ENCODE measurements at places on chromosomes 1 and 21.

DNA sequence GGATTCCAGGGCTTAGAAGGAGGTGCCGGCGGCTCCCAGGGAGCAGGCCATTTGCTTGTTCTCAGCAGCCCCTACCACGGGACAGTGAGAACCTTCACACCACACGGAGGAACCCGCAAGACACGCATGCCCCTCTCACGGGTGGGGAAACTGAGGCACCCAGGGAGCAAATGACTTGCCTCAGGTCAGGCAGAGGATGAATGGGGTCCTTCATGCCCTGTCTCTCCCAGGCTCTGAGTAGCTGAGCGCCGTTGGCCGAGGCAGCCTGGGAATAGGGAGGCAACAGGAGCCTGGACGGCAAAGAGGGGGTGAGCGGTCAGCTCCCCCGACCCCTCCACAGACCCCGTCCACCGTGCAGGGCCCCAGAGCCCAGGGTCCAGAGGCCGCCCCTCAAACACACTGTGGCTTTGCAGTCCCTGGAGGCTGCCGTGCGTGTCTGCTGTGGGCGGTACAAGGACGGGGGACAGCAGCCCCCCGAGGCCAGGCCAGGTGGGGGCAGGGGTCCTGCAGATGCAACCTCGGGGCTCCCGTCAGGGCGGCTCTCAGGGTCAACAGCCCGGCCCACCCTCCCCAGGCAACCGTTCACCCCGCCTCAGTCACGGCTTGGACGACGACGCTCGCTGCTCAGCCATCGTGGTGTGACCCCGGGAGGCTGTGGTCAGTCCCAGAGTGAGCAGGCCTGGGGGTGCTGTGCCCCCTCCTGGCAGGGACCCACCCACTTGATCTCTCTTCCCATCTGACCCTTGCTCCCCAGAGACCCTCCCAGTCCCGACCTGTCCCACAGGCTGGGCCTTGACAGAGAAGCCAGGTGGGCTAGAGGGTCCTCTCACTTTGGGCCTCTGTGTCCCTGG is 15.8 kb upstream of the COL6A2 start:
- no peak for DNase-seq

DNA sequence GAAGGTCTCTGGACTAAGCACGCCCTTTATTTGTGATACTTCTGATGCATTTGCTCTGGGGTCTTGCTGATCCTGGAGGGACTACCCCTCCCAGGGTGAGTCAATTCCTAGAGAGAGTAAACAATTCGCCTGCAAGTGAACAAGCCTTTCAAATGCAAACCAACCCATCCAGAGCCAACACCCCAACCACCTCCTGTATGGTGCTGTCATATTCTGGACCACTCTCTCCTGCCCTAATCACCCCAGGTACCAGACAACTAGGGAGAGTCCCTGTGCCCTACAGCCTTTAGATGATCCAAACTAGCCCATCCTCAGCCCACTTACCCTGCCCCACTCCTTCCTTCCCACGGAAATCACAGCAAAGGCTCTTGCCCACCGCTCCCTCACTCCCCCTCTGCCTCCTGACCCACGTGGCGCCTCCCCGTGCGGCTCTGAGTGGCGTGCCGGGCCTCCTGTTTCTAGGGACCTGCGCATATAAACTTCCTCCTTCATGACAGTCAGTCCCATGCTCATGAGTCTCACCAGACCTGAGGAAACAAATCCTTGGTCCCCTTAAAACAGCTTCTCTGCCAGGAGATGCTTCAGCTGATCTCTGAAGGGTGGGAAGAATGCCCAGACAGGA is 37.2 kb downstream of the ACTA1 start:
- no peak for DNase-seq

- no peak for DNase-seq
Observed at GRCh38 chr1:39346872-39347271, 142.4 kb downstream of the MACF1 start.

- no peak for DNase-seq
Observed at GRCh38 chr1:157932069-157932468, 61.4 kb upstream of the KIRREL1 start.

GRCh38 chr1:81125672-81126071 is 675.1 kb upstream of the ADGRL2 start:
- no peak for DNase-seq

DNA sequence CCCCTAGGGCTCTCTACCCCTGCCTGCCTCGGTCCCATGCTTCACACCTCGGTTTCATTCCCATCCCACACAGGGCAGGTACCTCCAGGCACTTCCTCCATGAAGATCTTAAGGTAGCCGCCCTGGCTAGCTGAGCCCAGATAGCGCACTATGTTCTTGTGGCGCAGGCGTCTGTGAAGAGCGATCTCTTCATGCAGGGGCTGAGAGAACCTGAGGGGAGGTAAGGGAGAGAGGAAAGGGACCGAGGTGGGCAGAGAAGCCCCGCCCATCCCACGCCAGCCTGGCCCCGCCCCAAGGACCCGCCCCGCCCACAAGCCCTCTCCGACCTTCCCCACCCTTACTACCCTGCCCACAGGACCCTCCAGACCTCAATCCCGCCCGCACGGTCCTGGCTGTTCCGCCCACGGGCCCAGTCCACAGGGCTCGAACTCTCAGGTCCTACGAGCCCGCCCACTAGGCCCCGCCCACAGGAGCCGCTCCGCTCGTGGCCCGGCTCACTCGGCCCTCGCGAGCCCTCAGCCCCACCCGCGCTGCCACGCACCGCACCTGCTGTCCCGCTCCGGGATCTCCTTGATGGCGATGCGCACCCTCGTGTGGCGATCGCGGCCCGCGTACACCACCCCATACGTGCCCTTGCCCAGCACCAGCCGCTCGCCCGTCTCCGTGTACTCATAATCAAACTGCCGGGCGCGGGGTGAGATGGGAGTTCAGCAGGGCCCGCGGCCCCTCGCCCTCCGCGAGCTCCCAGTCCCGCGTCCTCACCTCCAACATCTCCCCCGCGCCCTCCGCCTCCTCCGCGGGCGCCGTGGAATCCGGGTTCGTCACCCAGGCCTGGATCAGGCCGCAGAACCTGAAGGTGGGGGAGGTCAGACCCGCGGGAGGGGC is 6.4 kb downstream of the MAP3K6 start:
- no peak for DNase-seq

DNA sequence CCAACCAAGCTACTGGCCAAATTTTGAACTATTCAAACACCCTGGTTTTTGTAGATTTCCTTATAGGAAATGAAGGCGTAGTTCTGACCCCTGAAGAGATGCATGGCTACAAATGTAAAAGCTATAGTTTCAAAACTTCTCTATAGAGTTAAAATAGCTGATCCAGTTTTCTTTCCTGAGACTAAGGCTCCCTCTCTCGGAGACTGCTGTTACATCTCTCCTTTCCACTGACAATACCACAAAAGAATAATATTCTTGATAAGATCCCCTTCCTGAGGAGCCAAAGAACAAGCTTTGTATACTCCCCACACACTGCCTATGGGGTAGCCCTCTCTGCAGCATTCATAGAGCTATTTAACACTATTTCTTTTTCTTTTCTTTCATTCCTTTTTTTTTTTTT is 6.7 kb upstream of the CFAP126 start:
- no peak for DNase-seq

DNA sequence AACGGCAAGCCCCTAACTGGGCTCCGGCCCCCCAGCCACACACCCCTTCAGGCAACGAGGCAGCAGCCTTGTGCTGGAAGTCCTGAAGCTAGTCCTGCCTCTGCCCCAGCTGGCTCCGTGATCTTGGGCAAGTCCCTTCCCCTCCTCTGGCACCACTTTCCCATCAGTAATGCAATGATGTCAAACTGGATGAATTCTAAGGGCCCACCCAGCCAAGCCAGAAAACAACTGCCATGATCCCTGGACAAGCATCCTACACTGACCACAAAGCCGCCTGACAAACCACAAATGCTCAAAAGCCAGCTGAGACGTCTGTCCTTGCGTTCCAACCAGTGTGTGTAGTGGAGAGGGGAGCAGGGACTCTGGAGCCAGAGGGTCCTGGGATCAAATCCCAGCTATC is 26.8 kb downstream of the IFFO2 start:
- DNase-seq: no peak

DNA sequence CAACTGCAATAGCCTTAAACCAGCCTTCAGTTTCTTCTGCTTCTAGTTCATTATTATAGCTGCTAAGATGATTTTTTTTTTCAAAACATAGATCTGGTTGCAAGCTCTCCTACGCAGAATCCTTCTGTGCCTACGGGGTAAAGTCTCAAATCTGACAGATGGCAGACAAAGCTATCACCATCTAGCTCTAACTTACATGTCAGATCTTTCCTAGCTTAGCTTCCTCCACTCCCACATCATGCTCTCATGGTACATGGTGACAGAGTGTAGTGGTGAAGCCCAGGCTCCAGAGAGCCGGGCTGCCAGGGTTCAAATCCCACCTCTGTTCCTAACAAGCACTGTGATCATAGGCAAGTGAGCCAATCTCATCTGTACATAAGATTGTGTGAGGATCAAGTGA is 24.2 kb upstream of the GUCA2B start:
- no peak for DNase-seq

DNA sequence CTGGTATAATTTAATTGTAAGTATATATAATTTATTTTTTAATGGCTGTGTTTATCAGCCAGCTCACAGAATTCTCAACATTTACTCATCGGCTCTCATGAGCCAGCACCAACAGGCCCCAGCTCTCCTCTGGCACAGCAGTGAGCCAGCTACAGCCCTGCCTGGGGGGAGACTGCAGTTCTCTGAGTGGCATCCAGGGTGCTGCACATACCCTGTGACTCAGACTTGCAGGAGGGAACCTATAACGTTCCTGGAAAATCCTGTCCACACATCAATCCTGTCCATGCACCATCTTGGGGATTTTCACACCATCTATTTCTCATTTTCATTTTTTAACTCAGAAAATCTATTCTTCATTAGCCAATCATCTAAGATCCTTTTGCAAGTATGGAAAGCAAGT is 36.5 kb downstream of the FHAD1 start:
- no peak for DNase-seq

DNA sequence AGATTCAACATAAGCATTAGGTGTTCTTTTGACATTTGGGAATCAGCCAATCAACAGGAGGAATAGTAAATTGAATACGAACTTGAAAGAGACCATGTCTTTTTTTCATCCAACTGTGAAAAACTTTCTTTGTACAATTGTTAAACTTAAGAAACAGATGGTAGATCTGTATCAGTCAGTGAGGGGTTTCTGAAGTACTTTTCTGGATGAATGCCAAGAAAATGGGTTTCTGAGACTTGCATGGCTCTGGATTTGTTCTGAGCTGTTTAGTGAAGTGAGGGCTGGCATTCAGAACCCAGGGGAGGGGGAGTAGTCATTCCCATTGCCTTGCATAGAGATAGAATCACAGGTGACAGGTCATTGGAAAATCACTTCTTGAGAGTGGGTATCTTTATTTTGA is 37.4 kb downstream of the PTPRC start:
- DNase-seq: no peak

- no peak for DNase-seq
Observed at GRCh38 chr1:165525708-165526107, 18.1 kb upstream of the LRRC52 start.

Measured in stimulated activated CD8-positive, alpha-beta memory T cell treated with anti-CD3 and anti-CD28 coated beads, Interleukin-12 subunit alpha, Interleukin-12 subunit beta, amount 100 ng/mL, for 4 hours (primary cell).